ENCODE measurements at places on chromosomes 6 and 20.
A peak's percentile ranks its signal among the peaks of the same experiment; 100 is the strongest.

DNA sequence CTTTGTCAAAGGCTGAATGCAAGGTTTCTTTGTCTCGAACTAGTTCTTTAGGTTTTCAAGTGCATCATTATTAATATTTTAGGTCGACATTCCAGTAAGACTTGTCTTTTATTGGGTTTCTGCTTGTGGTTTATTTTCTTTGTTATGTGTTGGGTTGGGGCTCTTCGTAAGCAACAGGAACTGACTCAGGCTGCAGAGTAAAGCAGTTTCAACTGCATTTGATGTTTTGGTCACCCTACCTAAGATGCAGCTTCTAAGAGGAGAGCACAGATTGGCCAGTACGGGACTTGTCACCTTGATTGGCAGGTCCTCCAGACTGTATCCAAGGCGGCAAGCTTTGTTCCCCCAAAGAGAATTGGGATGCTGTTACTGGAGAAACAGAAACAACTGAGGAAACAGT lies 149.5 kb upstream of the SULF2 start:
- DNase-seq = no peak

DNA sequence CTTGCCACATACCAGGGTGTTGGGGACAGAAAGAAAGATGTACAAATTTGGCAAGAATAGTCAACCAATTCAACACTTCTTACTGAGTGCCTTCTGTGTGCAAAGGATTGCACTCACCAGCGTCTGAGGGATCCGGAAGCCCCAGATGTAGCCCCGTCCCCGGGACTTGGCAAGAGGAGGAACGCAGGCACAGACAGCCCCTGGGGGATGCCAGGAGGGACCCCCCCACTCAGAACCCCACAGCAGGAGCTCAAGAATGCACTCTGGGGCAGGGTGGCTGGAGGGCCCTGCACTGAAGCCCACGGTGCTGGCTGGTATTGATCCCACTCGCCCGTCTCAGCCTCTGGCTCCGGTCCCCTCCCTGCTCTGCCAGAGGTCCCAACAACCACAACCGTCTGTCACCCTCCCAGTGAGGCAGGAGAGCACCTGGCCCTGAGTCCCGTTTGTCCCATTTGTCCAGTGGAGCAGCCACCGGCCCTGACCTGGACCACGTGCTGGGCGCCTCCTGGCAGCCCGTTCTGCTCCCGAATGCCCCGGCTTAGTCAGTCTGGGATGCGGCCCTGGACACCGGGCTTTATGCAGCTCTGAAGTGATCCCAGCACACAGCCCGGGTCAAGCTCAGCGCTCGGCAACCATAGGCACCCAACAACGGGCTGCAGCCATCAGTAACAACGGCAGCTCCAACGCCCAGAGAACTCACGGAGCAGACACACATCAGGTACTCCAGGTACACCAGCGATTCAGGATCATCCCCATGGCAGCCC lies 128.7 kb downstream of the DLL1 start:
- no peak for DNase-seq

GRCh38 chr6:12369781-12370262 lies 79.7 kb downstream of the EDN1 start:
- no peak for DNase-seq

GRCh38 chr20:4318891-4319290 lies 303.5 kb upstream of the RNF24 start:
- DNase-seq = no peak

- DNase-seq = no peak
Measured at GRCh38 chr6:160355001-160355400, 6.8 kb downstream of the SLC22A3 start.

- DNase-seq = no peak
Measured at GRCh38 chr6:88349511-88349910, 183.4 kb upstream of the CNR1 start.

DNA sequence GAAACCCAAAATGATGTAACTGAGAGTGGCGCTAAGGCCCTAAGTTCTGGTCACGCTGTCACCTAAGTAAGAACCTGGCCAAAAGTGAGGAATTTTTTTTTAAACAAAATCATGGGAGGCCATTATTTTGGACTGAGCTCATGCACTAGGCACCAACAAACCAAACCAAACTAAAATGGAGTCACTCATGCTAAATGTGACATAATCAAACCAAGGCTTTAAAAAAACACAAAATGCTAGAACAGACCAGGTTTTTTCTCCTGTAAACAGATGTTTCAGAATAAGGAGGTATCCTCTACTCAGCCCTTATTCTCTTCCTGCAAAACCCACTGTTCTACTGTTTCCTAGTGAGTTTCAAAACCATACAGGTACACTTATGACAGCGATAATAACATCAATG lies 1.1 kb upstream of the C6orf89 start:
- no peak for DNase-seq

DNA sequence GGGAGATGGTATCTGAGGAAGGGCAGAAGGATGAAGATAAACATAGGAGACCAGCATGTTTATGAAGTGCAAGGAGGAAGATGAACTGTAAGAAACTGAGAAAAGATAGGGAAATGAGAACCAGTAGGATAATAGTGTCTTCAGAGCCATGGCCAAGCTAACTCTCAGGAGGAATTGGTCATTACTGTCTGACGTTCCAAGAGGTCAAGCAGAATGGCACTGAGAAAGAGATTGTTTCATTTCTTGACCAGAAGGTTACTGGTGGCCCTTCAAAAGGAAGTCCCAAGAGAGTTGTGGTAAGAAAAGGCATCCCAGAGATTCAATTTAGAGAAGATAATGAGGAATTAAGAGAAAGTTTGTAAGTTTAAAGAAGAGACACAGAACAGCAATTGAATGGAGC lies 47.5 kb downstream of the EYA4 start:
- DNase-seq = no peak

GRCh38 chr20:46144432-46145025 lies 26.4 kb downstream of the CD40 start:
- no peak for DNase-seq

GRCh38 chr6:166582258-166582657 lies 4.2 kb downstream of the RAMACL start:
- DNase-seq = no peak

GRCh38 chr6:37048851-37049757 lies 43.6 kb downstream of the FGD2 start:
- DNase-seq = peak; percentile 55

DNA sequence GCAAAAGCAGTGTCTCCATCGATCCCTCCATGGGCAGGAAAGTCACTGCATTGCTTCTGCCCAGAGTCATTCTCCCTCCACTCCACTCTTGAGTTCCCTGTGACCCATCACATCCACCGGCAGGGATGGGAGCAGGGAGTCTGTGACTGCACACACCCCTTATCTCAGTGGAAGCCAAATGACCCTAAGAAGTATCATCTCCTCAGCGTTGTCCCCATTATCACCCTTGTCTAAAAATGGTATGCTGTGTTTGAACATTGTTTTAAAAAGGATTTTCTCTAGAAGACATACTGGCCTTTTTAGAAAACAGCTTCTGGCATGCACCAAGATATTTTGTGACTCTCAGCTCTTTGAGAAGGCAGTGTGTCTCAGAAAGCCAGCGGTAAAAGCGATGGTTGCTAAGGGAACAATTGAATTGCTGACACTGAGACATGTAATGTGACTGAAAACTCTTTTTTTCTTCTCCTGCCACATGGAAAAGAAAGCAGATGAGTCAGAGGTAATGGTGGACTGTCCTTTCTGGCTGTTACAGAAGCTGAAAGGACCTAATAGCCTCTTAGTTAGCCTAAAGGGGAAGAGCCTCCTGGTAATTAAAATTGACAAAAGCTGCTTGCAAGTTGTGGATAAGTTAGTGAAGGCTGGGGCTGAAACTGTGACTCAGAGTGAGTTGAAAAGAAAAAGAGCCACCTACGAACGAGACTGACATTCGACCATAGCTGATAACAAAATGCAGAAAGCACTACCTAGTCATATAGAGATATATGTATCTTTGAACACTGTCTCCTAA lies 120.5 kb downstream of the MAP3K7 start:
- no peak for DNase-seq

GRCh38 chr6:32171234-32171633 lies 4.7 kb downstream of the AGPAT1 start:
- DNase-seq = no peak

- no peak for DNase-seq
Measured at GRCh38 chr20:34029415-34029814, 35.7 kb downstream of the RALY start.

DNA sequence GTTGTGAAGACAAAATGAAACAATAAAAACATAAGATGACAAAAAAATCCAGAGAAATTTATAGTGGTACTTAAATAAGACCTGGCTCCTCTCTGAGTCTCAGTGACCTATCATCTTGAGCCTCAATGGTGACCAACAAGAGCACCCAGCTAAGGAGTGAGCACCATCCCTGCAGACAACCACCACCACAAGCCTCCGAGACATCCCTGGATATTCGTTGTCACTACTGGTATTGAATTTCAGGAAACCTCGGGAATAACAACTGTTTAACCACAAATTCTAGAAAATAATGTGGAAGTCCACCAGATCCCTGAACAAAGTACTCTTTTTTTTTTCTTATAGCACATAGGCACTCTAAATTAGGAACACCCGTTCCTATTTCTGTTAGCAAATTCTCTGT lies 32.2 kb upstream of the ADGRF5 start:
- DNase-seq = no peak

GRCh38 chr6:47159763-47160162 lies 117.6 kb upstream of the ADGRF1 start:
- no peak for DNase-seq

DNA sequence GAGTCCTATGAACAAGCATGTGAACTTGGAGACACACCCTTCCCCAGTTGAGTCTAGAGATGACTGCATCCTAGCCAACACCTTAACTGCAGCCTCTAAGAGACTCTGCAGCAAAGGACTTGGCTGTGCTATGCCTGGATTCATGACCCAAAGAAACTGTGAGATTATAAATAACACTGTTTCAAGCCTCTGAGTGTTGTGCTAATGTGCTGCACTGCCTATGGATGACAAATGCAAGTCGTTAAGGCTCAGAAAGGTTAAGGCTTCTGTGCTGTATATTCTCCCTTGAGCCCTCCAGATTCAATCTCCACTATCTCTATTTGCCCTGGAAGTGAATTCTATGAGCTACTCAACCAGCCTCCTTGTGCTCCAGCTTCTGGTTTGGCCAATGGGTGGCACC lies 116.5 kb upstream of the CBLN4 start:
- no peak for DNase-seq

DNA sequence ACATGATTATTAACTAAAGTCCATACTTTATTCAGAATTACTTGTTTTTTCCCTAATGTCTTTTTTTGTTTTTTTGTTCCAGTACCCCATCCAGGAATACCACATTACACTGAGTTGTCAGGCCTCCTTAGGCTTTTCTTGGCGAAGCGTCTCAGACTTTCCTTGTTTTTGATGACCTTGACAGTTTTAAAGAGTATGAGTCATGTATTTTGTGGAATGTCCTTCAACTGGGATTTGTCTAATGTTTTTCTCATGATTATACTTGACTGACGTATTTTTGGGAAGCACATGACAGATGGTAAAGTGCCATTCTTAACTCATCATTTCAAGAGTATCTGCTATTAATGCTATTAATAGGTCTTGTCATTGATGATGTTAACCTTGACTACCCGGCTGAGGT lies 23.6 kb downstream of the ENPP1 start:
- no peak for DNase-seq

Measured in activated T-cell treated with anti-CD3 and anti-CD28 coated beads for 1 hour (primary cell).